ENCODE measurements at places on chromosomes 12 and 14. TPM values are rescaled to one million over a fixed set of nuclear protein-coding genes. Genes with fewer than 3 reads are reported as not detected.

The ALG10 gene
- 7.9 TPM for total RNA-seq

The ALG10B gene
- 8.2 TPM for total RNA-seq

The RTL1 gene
- not detected for total RNA-seq

The SLC17A8 gene
- not detected for total RNA-seq

The A2ML1 gene
- total RNA-seq = not detected

The TPPP2 gene
- not detected for total RNA-seq

The MGST1 gene
- total RNA-seq = 110 TPM

The SPIC gene
- total RNA-seq = not detected

The TMPRSS12 gene
- total RNA-seq = not detected

The FGD6 gene
- total RNA-seq = 11.4 TPM

The BMAL2 gene
- 32.7 TPM for total RNA-seq

The PLD4 gene
- not detected for total RNA-seq

The CPNE6 gene
- 1.3 TPM for total RNA-seq

The CIROP gene
- not detected for total RNA-seq

The NIN gene
- 34.9 TPM for total RNA-seq

The RAPGEF3 gene
- 33.5 TPM for total RNA-seq

The HOXC4 gene
- total RNA-seq = 17.1 TPM

The VWF gene
- total RNA-seq = 366 TPM

The MORN3 gene
- 0.19 TPM for total RNA-seq

The ATL1 gene
- 13.3 TPM for total RNA-seq

The AQP2 gene
- 0.42 TPM for total RNA-seq

The LMNTD1 gene
- total RNA-seq = not detected

The FGF23 gene
- not detected for total RNA-seq

The ACSM4 gene
- total RNA-seq = not detected

The MDGA2 gene
- total RNA-seq = 0.52 TPM

The ITGA5 gene
- total RNA-seq = 833 TPM

The KRT83 gene
- not detected for total RNA-seq

The TMEM132D gene
- not detected for total RNA-seq

The STAC3 gene
- 1.2 TPM for total RNA-seq

The C1QL4 gene
- total RNA-seq = not detected

The STX2 gene
- total RNA-seq = 29.2 TPM

The FBLN5 gene
- 186 TPM for total RNA-seq

The MIP gene
- not detected for total RNA-seq

The WNT5B gene
- total RNA-seq = 12.8 TPM

The SIX4 gene
- 3.2 TPM for total RNA-seq

The CEP290 gene
- 12.7 TPM for total RNA-seq

The MYH6 gene
- 1.3 TPM for total RNA-seq

The MANSC4 gene
- not detected for total RNA-seq

The DNM1L gene
- total RNA-seq = 84.5 TPM

The PPP1CC gene
- total RNA-seq = 98.0 TPM

The TAS2R20 gene
- total RNA-seq = 3.0 TPM

The RIN3 gene
- total RNA-seq = 30.9 TPM

The SLC22A17 gene
- total RNA-seq = 30.6 TPM

The ZC3H14 gene
- 42.6 TPM for total RNA-seq

The DACT1 gene
- 18.8 TPM for total RNA-seq

The PXN gene
- total RNA-seq = 113 TPM

The PRH2 gene
- not detected for total RNA-seq

The TBC1D30 gene
- total RNA-seq = 0.60 TPM

The TTC6 gene
- total RNA-seq = not detected

The KRT2 gene
- total RNA-seq = not detected

The SMCO2 gene
- not detected for total RNA-seq

The NFATC4 gene
- 75.1 TPM for total RNA-seq

The ASCL1 gene
- not detected for total RNA-seq

The POTEM gene
- total RNA-seq = not detected

The USP5 gene
- total RNA-seq = 87.0 TPM

The GLT1D1 gene
- 0.67 TPM for total RNA-seq

Measured in posterior vena cava (tissue), 2 donors.